ENCODE measurements at places on chromosomes 1 and 21. TPM values are rescaled to one million over a fixed set of nuclear protein-coding genes. Genes with fewer than 3 reads are reported as not detected.

PLA2G5 gene
- not detected for total RNA-seq

MYOG gene
- not detected for total RNA-seq

RORC gene
- total RNA-seq, result not detected

DNA sequence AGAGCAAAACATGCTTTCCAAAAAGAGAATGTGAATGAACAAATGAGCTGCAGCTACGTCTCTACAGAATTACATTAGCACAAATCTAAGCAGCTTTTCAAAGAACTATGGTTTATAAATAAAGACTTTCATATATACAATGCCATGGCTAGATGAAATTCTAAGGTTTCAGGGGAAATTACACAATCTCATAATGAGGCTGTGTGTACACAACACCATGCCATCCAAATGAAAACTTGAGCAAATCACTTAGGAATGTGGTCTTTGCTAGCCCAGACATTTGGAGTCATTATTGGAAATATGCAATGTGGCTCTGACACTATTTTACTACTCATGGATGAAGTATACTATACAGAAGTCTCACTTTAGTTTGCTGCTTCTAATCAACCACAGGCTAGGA, 37.5 kb downstream of the SPAG17 start:
- H3K27ac ChIP-seq, result no peak overlapping the region
- no peaks in the 10 kb centered on the region for H3K36me3 ChIP-seq
- no peaks in the 10 kb centered on the region for H3K27me3 ChIP-seq
- H3K4me3 ChIP-seq, result no peak overlapping the region
- DNase-seq, result no peak

DNA sequence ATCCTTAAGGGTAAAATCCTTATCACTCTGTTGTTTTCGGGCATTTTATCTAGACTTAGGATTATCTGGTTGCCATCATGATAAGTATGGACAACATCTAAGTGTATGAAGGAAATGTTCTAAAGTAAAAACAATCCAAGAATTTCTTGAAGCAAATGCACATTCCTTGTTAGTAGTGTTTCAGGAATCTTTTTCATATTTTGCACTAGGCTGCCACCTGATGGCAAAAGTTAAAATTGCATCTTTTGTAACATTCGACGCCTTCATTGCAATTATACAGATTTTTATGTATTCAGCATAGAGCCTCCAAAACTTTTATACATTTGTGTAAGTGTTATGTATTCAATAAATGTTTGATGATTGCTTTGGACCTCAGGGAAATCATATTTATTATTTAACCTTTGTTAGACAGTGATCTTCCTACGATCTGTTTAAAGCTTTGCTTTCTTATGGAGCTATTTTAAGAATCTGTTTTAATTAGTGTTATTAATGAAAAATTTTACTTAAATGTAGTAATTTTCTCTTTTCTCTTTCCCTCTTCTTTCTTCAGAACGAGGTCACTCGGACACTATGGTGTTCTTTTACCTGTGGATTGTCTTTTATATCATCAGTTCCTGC, 49.4 kb upstream of the KIAA1614 start:
- no peaks in the 10 kb centered on the region for H3K27me3 ChIP-seq
- H3K27ac ChIP-seq, result no peak overlapping the region
- no peaks in the 10 kb centered on the region for H3K36me3 ChIP-seq

DNA sequence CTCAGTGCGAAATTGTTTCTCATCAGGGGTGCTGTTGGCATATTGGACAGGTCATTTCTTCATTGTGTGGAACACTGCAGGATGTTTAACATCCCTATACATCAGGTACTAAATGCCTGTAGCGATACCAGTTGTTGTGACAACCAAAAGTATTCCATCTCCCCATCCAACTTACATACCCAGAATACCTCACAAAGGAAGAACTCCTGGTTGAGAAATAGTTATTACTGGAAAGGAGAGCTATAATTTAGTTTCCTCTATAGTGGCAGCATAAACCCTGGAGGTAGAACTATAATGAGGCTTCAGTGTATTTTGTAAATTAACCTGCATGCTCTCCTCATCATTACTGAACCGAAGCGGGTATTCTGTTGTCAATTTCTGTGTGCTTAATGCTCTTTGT, 45.1 kb downstream of the IVNS1ABP start:
- no peaks in the 10 kb centered on the region for H3K4me1 ChIP-seq
- no peak for DNase-seq
- H3K4me3 ChIP-seq, result no peak overlapping the region
- H3K27ac ChIP-seq, result no peak overlapping the region
- H3K27me3 ChIP-seq, result no peaks in the 10 kb centered on the region

DNA sequence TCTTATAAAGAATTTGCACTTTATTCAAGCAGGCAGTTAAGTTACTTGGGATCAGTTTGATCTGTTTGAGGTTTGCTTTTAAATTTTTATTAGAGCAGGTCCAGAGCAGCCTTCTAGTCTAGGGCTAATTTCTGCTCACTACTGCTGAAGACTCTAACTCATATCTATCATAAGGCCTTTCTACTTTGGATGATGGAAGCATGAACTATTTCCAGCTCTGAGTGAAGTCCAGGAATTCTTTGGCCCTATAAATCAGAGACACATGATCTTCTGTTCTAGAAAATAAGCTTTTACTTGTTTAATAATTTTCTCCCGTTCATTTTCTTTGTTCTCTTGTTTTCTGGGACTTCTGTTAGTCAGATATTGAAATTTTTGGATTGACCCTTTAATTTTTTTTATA, 14.7 kb downstream of the NIBAN1 start:
- H3K27ac ChIP-seq, result no peak overlapping the region
- no peaks in the 10 kb centered on the region for H3K36me3 ChIP-seq
- H3K4me3 ChIP-seq, result no peak overlapping the region

DNA sequence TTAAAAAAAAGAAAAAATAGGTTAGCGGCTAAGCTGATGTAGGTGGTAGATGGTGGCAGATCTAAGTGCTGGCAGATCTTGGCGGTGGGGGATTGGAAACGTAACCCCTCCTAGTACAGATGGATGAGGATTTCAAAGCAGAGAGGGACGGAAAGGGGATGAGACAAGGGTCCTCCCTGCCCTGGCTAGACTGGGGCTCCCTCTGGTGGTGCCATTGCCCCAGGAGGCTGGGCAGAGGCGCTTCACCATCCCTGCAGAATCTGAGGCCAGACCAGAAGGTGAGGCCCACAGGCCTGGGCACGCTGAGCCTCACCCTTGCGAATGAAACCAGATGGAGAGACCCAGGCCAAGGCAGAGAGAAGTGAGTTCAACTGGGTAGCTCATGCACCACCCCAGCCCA, 7.0 kb upstream of the PLEKHA6 start:
- H3K36me3 ChIP-seq, result no peaks in the 10 kb centered on the region
- DNase-seq, result peak; percentile 54
- H3K4me1 ChIP-seq, result peaks cover 6% of the 10 kb centered on the region
- no peak overlapping the region for H3K4me3 ChIP-seq
- no peak overlapping the region for H3K27ac ChIP-seq
- peaks cover 10% of the 10 kb centered on the region for H3K27me3 ChIP-seq

DNA sequence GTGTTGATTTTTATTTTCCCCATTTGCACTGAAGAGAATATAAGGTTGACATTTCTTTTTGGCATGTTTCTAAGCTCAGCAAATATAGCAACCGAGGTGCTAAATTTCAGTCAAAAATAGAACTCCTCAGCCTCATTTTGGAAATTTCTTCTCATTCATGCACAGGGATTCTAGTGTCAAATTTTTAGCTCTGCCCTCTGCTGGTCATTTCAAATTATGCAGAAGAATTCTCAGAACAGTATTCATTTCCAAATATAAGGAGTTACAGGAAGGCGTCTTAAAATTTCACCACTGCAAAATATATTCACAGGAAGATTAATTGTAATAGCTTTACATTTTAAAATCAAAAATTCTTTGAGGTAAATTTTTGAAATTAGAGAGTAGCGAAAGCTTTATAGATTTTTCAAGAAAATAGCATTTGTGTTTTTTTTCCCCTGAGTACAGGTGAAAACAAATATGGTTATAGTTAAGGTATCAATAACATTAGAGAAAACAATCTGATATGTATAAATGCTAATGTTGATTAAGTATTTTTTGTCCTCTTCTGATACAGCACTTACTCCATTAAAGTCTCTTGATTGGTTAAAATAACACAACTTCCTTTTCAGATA, 57.9 kb downstream of the FMN2 start:
- no peaks in the 10 kb centered on the region for H3K36me3 ChIP-seq
- no peak for DNase-seq
- peaks cover 3% of the 10 kb centered on the region for H3K27me3 ChIP-seq
- H3K4me3 ChIP-seq, result no peak overlapping the region

Data from glutamatergic neuron (in vitro differentiated cells).